ENCODE measurements at places on chromosomes 11 and 22.

GRCh38 chr11:63670433-63671321 lies 499 bp downstream of the ATL3 start:
- no peak for DNase-seq

DNA sequence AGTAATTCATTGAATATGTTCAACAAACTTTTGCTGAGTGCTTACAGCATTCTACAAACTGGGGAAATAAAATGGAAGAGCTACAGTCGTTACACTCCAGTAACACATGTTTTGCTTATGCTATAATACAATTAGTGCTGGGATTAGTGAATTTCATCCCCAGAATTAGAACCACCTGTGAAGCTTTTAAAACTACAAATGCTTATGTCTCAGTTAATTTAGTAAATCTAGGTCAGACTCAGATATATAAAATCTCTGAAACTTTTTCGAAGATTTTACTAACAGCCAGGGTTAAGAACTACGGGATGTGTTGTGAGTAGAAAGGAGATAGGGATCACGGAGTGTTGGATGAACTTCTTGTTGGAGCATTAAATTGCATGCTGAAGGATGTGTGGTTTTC lies 33.7 kb upstream of the EED start:
- DNase-seq, result no peak

DNA sequence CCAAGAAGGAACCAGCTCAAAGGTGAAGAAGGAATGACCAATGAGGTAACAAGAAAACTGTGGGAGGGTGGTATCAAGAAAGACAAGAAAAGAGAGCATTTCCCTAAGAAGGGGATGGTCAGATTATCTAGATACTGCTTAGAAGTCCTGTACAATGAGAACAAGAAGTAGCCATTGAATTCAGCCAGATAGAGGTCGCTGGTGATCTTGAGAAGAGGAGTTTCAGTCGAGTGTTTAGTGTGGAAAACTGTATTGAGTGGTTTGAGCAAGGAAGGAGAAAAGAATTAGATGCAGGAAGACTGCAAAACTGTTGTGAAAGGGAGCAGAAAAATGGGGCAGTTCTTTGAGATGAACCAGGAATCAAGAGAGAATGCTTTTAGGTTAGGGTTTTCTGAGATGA lies 74.6 kb upstream of the FAT3 start:
- no peak for DNase-seq

- no peak for DNase-seq
Measured at GRCh38 chr11:83922953-83923352, 636.8 kb upstream of the CCDC90B start.

GRCh38 chr11:104836691-104837090 lies 61.6 kb downstream of the CASP12 start:
- no peak for DNase-seq

DNA sequence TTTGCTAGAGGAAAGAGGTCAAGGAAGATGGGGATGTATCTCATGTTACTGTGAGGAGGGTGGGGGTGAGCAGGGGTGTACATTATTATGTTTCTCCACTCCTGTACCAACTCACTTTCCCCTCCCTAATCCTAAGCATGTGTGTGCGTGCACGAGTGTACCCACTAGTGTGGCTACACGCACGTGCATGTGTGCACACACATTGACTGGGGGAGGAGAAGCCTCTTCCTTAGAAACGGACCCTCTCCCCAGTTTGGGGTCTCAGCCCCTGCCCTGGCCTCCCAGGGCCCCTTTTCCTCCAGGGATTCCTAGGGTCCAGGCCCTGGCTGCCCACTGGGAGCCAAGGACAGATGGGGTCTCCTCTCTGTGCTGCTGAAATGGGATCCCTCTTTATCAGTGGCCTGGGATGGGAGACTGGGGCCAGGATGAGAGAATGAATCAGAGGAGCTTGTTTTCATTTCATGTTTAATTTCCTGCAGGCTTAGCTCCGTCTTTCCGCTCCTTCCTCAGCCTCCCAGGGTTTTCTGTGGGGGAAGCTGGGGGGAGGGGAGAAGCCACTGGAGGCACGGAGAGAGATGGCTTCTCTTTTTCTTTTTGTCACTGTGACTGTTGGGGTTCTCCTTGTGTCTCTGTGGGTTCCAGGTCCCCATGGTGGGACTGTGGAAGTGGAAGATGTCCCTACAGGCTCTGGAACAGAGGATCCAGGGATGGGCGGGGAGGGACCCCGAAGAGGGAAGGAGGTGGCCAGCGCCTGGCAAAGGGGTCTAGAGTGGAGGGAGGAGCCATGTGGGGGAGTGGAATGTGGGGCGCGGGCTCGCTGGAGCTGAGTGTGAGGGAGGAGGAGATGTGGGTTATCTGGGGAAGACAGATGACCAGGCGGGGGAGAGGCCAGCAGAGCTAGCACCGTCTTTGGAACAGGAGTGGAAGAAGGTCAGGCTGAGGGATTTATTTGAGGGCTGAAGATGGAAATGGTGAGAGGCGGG lies 40.3 kb downstream of the ALX4 start:
- no peak for DNase-seq

DNA sequence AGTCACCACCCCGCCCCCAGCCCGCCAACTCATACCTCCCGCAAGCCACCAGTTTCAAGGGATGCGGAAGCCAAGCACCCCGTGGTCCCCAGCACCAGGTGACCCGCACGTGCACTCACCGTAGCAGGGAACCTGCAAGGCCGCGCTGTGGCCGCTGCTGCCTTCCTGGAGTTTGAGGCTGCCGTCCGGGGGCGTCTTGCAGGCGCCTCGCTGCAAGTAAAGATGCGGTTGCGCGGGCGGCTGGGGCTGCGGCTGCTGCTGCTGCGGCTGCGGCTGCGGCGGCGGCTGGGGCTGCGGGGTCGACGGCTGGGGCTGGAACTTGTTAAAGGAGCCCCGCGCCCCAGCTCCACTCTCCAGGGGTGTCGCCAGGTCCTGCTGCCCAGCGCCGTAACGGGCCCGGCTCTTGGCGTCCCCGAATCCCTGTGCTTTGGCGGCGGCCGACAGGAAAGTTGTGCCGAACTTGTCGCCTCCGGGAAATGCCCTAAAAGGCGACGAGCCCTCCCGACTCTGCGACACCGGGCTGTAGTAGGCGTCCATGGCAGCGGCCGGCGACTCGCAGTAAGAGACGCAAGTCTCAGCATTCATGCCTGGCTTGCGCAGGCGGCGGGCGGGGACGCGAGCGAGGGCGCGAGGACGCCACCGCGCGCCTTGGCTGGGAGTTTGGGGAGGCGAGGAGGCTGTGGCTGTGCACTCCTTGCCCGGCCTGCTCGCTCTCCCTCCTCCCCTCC lies at the start of gene ALX4:
ALX4 (minus strand) TSS at position 662 of the 728 bp plus-strand sequence; CDS start at position 585, 77 bp downstream.
- peak; percentile 74 for DNase-seq

GRCh38 chr11:106271686-106272085 lies 194.2 kb downstream of the AASDHPPT start:
- DNase-seq, result no peak

DNA sequence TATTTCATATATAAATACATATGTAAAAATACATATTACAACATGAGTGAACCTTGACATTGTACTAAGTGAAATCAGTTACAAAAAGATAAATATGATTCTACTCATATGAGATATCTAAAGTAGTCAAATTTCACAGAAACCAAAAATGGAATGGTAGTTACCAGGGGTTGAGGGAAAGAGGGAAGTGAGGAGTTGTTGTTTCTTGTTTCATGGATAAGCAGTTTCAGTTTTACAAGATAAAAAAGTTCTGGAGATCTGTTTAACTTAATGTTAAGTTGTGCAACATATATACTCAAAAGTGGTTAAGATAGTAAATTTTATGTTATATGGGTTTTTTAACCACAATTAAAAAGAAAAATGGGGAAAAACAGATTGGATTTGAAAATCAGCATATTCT lies 107.7 kb downstream of the ELP4 start:
- DNase-seq, result no peak

- no peak for DNase-seq
Measured at GRCh38 chr11:19294444-19294843, 53.7 kb upstream of the E2F8 start.

DNA sequence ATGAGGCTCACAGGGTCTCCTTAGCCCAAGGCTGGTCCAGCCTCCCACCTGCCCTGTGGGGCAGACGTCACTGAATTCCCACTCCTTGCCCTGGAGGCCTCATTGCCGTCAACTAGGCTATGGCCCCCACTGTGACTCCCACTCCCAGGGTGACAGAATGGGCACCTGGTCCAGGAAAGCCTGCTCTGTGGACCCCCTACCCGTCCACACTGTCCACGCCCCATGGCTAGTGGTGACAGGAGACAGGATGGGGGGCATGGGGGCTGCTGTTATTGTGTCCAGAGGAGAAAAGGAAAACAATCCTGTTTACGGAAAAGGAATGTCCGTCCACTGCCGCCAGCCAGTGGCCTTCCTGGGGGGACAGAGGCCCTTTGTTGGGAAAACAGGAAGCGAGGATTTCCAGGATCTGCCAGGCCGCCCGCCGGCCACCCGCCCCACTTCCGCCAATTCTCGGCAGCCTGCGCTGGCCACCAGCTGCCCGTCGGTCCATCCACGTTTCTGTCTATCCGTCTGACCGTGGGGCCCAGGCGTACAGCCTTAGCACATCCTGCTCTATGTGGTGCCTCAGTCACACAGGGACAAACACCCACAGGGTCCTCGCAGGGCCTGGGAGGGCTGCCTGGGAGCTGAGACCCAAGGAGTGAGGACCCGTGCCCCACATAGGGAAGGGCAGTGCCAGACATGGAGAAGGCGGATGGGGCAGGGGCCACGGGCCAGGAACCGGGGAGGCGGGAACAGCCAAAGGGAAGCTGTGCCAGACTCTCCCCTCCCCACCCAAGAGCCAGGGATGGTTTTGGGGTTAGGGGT lies 19.5 kb downstream of the CRELD2 start:
- no peak for DNase-seq

GRCh38 chr11:128507936-128508335 lies 79.4 kb downstream of the ETS1 start:
- DNase-seq, result no peak

GRCh38 chr11:61477727-61478148 lies 30.8 kb upstream of the LRRC10B start:
- DNase-seq, result peak; percentile 33

GRCh38 chr22:17198170-17199002 lies 20.8 kb downstream of the ADA2 start:
- peak; percentile 87 for DNase-seq

GRCh38 chr11:75625991-75626888 lies 42.6 kb downstream of the MAP6 start:
- no peak for DNase-seq

GRCh38 chr11:48141475-48142122 lies 75.0 kb upstream of the OR4B1 start:
- no peak for DNase-seq

GRCh38 chr11:106668147-106668546 lies 350.1 kb downstream of the GUCY1A2 start:
- DNase-seq, result no peak

- no peak for DNase-seq
Measured at GRCh38 chr11:116122697-116123472, 618.7 kb upstream of the CADM1 start.

DNA sequence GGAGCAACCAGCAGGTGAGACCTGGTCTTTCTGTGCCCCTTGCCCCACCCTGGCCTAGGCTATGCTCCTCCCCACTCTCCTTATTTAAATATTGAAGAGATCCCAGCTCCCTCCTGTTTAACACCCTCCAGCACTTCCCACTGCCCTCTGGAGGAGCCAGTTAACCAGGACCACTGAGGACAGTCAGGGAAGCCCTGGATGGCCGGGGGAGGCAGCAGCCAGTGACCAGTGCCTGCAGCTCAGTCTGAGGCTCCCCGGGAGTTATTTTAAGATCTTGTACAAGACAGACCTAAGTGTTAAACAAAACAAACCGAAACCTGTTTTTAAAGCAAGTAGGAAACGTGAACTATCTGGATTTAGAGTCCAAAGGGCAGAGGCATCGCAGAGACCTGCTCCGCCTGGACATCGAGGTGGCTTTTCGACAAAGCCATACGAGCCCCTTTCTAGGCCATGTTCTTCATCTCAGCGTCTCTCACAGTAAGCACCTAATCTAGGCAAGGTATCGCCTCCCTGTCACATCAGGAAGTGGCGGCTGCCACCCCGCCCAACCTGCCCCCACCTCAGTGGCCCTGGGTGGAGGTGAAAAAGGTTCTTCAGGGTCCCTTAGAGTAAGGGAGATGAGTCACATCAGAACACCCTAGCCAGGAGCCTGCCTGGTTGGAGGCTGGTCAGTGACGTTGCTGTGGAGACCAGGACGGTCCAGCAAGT lies 35.2 kb downstream of the TRMU start:
- DNase-seq, result no peak

GRCh38 chr11:22792497-22792896 lies 37.1 kb downstream of the SVIP start:
- no peak for DNase-seq

DNA sequence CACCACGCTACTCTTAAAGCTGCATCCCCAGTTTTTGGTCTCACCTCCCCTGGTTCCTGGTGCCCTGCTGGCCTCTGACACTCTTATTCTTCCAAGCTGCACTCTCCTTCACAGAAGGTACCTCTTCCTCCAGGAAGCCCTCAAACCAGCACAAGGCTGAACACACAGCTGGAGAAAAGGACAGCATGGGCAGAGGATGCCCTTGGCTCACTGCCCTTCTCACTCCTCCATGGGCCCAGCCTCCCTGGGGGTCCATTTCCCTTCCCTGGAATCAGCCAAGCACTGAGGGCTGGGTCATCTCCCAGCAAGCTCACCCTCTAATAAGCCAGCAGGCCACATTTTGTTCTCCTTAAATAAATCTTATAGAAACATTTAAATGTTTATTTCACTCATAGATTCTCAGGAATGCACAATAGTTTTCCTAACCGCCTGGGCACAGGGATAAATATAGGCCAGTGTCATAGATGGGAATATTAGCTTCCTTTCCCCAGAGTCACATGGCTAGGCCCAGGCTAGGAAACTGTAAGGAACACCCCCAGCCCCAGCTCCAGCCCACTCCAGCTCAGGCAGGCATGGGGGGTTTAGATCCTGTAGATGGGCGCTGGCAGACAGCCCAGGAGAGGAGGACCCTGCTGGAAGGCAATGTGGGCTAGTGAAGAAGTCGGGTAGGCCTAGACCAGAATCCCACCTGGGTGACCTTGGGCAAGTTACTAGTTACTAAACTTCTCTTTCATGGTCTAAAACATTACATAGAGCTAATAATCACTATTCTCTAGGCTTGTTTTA lies 51.5 kb downstream of the IRAG1 start:
- DNase-seq, result no peak

DNA sequence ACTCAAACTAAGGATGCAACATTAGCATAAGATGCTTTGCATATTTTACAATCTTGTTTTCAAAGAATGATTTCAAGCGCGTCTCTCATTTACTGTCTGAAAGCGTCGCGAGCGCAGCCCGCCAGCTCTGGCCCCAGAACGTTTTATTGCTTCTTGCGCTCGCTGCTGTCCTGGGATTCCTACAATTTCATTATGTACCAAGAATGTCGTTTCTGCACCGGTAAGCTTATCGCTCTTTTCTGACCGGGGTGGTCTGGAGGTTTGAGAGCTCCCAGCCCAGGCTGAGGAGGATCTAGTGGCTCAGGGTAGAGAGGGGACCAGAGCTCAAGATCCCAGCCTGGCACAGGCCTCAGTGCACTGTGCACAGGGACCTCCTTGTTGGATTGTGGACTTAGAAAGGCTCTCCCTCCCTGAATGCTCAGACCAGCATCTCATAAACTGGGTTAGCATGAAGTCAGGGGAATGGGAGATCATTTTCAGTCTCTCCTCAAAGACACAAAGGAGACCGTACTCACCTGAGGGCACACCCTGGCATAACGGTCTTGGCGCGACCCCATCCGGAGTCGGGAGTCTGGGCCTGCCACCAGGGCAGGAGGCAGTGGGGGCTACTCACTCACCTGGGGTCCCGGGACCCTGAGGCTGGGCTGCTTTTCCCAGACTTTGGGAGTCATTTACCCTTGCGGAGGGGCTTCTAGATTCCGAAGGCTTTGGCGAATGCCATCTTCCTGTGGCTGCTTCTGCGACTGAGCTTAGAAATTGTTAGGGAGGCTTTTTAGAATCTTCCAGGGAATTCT lies 817.4 kb downstream of the BRD1 start:
- no peak for DNase-seq
